NCI-H2171 (cell line): ENCODE measurements at places on chromosomes 12 and 14.

DNA sequence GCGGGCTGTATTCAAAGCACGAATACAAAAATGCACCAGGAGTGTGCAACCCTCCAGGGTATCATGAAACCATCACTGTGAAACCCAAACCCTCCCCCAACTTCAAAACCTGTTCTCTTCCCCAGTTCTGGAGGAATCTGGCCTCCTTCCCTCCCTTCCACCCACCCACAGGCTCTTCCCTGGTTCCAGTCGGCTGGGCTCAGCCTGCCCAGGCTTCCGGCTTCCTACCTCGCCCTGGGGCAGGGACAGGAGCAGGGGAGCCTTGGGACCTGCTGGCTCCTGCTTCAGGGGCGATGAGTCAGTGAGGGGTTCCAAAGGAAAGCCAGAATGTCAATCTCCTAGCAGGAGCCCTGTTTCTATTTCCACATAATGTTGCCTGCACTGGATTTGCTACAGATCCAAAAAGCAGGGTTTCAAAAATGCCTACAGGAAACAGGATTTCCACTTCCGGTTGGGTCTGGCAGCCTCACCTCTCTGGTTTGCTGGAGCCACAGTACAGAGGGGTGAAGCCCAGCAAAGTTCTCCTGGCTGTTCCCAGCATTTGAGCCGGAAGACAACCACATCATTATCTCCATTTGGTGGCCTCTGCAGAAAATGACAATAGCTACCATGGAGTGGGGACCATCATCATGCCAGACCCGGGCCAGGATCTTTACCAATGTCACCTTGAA, 278.3 kb downstream of the DPF3 start:
- no peak for DNase-seq

DNA sequence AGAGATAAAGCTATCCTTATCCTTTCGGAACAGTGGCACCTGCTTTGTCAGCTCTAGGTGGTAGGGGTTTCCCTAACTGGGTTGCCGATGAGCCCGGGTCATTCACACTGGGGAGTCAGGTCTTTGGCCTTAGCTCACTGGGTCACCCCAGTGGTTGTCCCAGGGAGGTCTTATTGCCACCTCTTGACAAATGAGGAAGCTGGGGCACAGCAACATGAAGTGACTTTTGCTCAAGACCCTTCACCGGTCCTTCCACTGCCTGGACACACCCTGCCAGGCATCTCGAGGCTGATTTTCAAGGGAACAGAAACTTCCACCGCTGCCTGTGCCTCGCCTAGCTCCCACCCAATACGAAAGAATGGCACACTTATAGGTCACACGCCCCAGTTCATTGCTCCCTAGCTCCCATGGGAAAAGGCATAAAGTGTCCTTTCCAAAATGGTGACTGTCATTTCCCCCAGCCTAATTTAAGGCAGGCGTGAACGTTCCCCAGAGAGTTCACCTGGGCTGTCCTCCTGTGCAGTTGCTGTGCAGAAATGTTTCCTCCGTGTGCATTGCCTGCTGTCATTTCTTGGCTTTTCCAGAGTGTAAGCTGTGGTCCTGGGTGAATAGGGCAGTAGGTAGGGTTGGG, 156.1 kb upstream of the CCND2 start:
- DNase-seq = no peak

- DNase-seq = no peak
Measured at GRCh38 chr12:85633491-85633890, 202.7 kb downstream of the RASSF9 start.

DNA sequence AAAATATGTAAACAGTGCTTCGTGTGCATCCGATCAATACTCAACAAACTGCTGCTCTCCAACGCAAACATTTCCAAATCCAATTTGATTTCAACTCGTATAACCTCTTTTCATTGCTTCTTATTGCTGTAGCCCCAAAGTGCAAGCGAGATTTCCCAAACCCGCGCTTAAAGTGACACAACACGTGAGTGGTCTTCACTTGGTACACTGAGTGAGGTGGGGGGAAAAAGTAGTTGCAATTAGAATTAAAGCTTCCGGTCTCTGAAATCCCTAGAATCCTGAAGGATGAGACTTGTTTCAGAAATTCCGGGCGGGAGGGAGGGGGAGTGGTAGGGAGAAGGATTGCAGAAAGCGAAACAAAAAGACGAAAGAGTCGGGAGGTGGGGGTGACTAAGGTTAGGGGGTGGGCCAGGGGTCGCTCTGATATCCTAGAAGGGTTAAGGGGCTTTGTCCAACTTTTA, 387.5 kb downstream of the BCAT1 start:
- no peak for DNase-seq

DNA sequence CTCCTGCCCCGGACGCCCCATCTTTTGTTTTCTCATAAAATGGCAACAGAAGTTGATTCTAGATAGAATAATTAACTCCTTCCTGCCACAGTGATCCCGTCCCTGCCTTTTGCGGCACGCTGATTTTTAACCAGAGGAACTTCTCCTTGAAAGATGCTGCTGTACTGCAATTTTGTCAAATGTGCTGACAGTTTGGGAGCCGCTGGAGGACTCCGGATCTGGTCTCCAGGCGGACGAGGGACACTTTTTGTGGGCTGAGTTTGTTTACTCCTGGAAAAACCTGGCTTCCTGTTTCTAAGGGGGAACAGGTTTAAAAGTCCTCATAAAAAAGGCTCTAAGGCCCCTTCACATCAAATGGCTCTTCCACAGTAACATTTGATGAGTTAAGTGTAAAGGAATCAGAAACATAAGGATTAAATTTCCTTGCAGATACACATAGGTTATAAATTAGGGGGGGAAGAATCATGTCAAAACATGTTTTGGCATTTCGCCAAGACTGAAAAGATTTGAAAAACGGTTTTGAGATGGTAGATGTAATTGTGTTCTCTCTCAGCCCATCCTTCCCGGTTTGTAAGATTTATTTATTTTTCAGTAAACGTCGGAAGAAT, 15.5 kb downstream of the FZD10 start:
- no peak for DNase-seq

DNA sequence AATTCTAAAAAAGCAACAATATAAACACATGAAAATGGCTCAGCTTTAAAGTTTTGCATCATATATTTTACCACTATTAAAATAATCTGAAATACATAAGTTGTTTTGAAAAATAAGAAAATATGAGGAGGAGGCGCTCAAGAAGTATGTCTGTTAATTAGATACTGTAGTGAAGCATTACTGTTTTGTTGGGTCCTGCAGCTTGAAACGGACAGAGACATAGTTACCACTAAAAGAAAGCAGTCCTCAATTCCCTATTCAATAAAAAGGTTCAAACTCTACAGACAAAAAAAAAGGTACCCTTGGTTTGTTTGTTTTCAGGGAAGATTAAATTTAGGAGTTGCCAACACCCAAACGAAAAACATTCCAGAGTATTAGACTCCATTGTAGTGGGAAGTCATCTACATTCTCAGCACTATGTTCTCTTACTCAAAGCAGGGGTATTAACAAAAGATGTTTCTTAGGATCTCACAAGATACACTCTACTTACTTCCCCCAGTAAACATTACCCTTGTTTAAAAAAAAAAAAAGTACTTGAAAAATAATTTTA, 3.0 kb downstream of the PAWR start:
- no peak for DNase-seq
